Endodermal cell (in vitro differentiated cells): ENCODE measurements at places on chromosomes 6 and 20.

DNA sequence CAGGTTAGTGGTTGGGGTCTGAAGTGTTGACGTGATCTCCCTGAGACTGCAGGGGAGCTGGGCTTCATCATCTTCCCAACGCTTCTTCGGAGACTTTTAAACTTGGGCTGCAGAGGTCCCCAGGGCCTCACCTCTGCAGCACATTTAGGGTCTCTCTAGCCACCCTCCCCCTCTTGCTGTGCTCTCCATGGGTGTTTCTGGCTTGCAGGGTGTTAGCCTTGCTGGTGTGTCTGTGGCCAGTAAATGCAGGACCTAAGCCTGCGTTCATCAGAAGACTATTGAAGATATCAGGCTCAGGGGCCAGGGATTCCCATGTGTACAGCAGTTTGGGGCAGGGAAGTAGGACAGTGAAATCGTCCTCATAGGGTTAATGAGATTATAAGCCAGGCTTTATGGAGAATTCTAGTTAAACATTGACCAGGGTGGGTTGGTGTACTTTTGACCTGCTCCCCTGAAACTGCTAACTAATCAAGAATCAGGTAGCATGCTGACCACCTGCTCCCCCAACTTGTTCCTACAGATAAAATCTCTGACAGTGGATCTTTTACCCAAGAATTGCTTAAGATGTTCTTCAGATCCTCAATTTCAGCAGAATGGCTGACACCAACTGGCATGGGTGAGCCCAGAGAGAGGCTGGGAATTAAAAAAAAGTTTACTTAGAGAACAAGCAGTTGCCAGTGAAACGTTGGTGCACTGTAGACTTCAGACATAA lies 3.8 kb upstream of the DDO start:
- no peak for DNase-seq

DNA sequence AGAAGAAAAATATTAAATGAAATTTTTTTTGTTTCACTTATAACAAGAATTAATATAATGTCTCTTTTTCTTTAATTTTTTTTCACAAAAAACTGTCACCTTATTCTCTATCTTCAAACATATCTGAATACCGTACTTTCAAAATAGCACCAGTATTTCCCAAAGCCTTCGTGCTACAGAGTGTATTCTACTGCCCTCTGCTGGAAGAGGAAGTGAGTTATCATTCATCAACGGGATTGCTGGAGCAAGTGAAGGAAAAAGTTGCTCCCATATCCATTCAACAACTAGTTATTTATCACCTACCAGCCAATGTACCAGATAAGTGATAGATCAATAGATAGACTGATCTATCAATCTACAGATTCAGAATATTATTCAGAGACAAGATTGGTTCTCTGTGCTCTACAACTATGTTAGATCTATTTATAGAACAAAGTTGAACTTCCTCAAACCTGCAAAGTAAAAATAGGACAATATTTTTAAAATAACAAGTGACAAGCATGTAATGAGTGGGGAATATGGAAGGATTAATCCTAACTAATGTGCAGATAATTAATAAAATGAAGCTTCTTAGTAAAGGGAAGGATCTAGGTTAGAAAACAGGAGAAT lies 26.7 kb upstream of the TFAP2B start:
- DNase-seq = peak; percentile 51

DNA sequence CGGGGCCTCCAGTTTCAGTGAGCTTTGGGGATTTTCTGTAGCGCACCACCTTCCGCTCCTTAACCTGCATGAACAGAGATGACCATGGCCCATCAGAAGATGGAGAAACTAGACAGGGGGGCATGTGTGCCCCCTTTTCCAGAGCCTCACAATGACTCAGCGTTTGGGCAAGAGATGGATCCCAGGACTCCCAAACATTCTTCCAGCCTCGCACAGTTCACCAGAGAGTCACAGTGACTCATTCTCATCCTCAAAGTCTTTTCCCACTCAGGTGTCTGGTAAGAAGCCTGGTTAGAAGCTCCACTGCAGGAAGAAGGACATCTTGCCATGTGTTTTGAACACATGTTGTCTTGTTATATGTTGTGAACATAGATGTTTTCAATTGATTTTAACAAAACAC lies 76.2 kb upstream of the FRMD1 start:
- DNase-seq = peak; percentile 39

DNA sequence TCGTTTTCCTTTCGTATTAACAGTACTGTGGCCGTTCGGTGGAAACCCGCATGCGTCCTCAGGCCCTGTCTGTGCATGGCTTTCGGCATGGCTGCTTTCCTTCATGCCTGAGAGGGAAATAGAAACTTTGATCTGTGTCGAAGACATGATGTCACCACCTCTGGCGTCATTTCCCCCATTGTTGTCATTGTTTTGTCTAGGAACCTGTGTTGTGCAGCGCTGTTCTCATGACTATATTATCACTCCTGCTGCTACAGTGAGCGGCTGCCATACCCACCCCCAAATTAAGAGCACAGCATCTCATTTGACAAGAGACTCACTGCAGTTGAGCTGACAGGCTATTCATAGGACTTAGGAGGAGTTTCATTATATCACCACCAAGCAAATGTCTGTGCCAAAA lies 172.3 kb downstream of the TMEM242 start:
- DNase-seq = no peak

DNA sequence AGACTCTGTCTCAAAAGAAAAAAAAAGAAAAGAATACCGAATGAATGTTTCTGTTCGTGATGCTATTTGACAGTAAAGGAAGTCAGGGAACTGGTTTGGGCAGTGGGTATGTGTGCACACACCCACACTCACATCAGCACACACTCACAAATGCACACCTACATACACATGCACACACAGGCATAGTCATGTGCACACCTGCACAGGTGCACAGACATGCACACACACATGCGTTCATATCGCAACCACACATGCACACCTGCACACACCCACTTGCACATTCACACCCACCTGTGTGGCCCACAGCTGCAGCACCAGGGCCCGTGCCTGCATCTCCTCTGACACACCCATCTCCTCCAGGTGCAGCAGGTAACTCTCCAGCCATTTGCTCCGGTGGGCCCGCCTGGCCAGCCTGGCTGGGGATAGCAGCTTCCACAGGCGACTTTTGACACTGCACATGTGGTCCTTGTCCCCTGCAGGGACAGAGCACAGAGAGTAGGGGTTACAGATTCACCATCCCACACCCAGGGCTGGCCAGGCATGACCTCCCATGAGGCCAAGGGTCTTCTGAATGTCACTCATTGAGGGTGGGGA lies 41.4 kb upstream of the KCNB1 start:
- DNase-seq = no peak

- no peak for DNase-seq
Observed at GRCh38 chr6:2819115-2819514, 22.5 kb downstream of the SERPINB1 start.

GRCh38 chr6:127980996-127981395 lies 80.1 kb upstream of the THEMIS start:
- no peak for DNase-seq

DNA sequence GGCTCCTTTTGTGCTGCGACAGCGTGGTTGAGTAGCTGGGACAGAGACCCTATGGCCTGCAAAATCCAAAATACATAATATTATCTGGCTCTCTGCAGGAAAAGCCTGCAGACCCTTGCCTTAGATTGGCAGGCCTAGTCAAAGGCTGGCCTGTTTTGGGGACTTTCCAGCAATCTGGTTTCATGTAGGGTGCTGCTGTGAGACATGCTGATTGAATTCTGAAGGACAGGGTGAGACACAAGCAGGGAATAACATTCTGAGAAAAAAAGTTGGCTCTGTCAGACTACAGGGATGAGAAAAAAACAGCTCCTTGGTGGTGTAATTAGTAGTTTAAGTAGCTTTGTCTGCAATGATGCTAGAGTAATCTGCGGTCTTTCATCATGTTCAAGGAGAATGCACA lies 402.7 kb upstream of the AGPAT4 start:
- no peak for DNase-seq

DNA sequence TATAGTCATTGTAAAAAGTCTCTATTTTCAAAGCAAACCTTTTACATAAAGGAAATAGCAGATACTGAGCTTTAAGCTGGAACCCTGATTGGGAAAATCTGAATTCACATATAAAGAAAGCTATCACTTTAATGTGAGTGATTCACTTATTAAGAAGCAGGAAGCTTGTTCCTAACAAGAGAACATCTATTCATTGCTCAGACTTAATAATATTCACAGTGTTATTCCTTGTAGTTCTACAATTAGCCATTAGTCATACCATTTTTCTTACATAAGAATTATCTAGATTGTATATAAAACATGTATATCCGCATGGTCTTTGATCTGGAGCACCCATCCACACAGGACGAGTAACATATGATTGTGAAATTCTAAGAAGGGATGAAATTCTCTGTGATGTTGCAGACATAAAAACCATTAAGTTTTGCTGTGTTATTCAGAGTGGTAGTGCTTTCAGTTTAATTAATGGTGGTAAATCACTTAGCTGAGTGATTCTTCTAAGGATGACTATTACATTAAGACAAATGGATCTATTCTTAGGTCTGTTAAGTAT lies 71.1 kb upstream of the FOXQ1 start:
- no peak for DNase-seq

DNA sequence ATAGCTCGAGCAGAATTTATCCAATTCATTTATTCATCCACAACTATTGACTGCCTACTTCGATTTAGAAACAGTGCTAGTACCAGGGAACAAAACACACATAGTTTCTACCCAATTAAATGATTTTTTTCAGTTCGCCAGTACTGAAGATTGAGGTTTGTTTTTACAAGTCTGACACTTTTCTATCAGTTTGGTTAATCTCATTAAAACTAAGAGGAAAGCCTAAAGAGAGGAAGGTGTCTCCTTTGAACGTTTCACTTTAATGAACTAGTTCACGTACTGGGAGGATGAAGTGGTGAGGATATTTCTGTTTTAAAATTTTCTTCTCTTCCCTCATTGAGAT lies 570 bp upstream of the ANKS1A start:
- no peak for DNase-seq

DNA sequence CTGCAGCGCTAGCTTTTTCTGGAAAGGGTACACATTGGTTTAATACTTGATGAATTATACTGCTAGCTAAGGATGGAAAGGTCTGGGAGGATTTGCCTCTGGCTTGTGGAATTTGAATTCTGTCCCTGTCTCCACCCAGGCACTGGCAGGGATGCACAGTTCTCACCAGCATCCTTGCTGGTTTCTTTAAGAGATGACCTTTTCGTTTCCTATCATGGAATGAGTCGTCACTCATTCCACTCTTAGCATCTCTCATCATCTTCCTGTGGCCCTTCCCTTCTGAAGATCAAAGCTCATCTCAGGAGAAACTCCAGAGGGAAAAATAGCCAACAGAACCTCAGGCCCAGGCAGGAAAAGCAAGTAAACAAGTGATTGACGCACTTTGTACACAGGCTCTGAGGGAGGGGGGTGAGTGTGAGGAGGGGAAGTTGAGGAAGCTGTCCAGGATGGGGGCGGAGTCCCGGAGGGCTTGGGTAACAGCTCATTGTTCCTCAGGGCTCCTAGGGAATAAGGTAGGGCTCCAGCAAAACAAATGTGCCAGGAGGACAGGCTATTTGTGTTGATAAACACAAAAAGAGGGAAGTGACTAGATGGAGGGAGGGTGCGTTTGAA lies 25.7 kb upstream of the SAYSD1 start:
- no peak for DNase-seq
